ENCODE measurements at places on chromosomes 2 and 18. TPM values are rescaled to one million over a fixed set of nuclear protein-coding genes. Genes with fewer than 3 reads are reported as not detected.
A peak's percentile ranks its signal among the peaks of the same experiment; 100 is the strongest.

- no peak overlapping the region for H3K4me3 ChIP-seq
- H3K4me1 ChIP-seq = peaks cover 18% of the 10 kb centered on the region
- peaks cover 23% of the 10 kb centered on the region for H3K36me3 ChIP-seq
These were observed 10.3 kb downstream of the CEP76 start for GRCh38 chr18:12692206-12692605.

DNA sequence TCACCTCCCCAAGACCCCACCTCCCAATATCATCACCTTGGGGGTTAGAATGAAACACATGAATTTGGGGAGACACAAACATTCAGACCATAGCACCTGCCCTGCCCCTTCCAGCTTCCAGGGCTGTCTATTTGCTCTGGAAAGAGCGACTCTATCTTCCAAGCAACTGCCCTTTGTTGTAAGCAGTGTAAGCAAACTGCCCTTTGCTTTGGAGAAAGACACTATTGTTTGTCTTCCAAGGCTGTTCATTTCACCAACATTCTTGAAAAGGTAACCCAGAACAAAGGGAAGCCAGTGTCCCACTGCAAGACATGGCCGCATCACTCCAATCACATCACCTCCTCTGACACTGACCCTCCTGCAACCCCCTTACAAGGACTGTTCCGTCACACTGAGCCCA, 16.9 kb upstream of the SEH1L start:
- peaks cover 13% of the 10 kb centered on the region for H3K27me3 ChIP-seq
- H3K4me1 ChIP-seq = peaks cover 3% of the 10 kb centered on the region
- DNase-seq = no peak
- H3K36me3 ChIP-seq = no peaks in the 10 kb centered on the region

DNA sequence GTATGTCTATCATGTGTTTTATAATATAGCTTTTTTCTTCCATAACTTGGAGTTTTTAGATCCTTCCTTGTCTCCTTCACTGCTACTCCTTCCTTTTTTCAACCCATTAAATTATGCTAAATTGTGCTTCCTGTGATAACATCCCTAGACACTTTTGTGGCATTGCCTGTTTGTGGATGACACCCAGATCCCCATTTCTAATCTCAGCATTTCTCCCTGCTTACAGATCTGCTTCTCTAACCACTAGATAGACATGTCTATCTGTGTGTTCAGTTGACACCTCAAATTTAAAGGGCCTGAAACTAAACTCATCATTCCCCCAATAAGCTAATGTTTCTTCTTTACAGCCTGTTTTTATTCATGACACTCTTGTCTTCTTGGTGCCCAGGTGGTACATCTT, 244.8 kb downstream of the BABAM2 start:
- peak overlapping the region; percentile 81 for H3K27ac ChIP-seq
- H3K4me1 ChIP-seq = peaks cover 33% of the 10 kb centered on the region
- peak; percentile 61 for DNase-seq

GRCh38 chr2:40321016-40321623, 130.8 kb downstream of the SLC8A1 start:
- H3K4me1 ChIP-seq = no peaks in the 10 kb centered on the region
- no peaks in the 10 kb centered on the region for H3K27me3 ChIP-seq
- no peaks in the 10 kb centered on the region for H3K36me3 ChIP-seq
- DNase-seq = no peak
- no peak overlapping the region for H3K4me3 ChIP-seq

DNA sequence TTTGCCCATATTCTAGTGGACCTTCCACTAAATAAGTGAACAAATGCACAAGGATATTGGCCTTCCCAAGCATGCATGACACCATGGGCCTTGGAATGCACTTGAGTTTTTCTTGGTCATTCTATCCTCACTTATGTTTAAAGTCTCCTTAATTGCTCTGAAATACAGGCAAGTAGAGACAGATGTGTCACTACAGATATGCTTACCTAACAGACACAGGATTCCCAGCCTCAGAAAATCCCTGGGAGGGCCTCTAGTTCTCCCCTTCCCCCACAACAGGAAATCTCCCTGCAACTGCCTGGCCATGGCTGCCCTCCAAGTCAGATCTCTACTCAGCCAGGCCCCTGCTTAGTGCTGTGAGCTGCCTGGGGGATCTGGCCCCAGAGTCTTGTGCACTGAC, 445.2 kb downstream of the IRS1 start:
- no peaks in the 10 kb centered on the region for H3K36me3 ChIP-seq
- no peak overlapping the region for H3K4me3 ChIP-seq
- H3K27ac ChIP-seq = no peak overlapping the region
- H3K4me1 ChIP-seq = no peaks in the 10 kb centered on the region
- DNase-seq = no peak

GRCh38 chr2:65636813-65637483, 204.5 kb upstream of the SPRED2 start:
- H3K4me1 ChIP-seq = peaks cover 2% of the 10 kb centered on the region
- no peak for DNase-seq
- no peak overlapping the region for H3K4me3 ChIP-seq
- H3K36me3 ChIP-seq = no peaks in the 10 kb centered on the region
- no peak overlapping the region for H3K27ac ChIP-seq

GRCh38 chr2:27807476-27807875, 36.0 kb downstream of the MRPL33 start:
- H3K36me3 ChIP-seq = no peaks in the 10 kb centered on the region
- no peaks in the 10 kb centered on the region for H3K27me3 ChIP-seq
- H3K27ac ChIP-seq = no peak overlapping the region
- H3K4me3 ChIP-seq = no peak overlapping the region
- H3K4me1 ChIP-seq = peaks cover 3% of the 10 kb centered on the region
- DNase-seq = peak; percentile 57

DNA sequence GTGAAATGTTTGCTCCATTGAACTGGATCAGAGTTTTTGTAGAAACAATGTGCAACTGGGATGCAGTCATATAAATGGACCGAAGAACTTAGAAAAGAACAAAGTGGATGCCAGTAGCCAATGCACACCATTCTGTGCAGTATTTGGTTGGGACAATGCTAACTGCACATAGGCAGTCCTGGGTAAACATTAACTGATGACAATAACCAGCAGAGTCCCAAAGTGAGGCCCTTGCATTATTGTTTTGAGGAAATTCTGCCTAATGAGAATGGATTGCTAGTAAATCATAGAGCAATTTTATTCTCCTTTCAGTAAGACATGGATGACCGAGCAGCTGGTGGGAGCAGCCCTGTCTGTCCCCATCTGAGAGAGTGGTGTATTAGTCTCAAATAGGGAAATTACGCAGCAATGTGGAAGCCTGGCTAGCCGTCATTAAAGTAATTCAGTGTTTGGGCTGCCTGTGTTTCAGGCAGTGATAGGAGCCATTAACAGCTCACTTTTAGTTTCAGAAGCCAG, 94.9 kb downstream of the KCTD1 start:
- no peak overlapping the region for H3K4me3 ChIP-seq
- H3K36me3 ChIP-seq = no peaks in the 10 kb centered on the region
- H3K4me1 ChIP-seq = peaks cover 2% of the 10 kb centered on the region
- no peak for DNase-seq
- no peak overlapping the region for H3K27ac ChIP-seq

DNA sequence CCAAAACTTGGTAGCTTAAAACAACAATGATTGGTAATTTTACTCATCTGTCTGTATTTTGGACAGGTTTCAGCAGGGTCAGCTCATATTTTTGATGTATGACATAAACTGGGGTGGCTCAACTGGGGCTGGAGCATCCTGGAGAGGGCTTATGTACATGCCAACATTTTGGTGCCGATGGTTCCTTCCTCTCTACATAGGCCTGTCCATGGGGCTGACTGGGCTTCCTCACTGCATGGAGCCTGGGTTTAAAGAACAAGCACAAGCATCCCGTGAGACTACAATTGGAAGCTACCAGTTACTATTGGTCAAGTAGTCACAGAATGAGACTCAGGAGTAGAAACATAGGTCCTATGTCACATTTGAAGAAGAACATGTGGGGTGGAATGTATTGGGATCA, 95.0 kb downstream of the DDX1 start:
- no peak for DNase-seq
- H3K27ac ChIP-seq = no peak overlapping the region
- peaks cover 2% of the 10 kb centered on the region for H3K27me3 ChIP-seq
- no peaks in the 10 kb centered on the region for H3K4me1 ChIP-seq

DNA sequence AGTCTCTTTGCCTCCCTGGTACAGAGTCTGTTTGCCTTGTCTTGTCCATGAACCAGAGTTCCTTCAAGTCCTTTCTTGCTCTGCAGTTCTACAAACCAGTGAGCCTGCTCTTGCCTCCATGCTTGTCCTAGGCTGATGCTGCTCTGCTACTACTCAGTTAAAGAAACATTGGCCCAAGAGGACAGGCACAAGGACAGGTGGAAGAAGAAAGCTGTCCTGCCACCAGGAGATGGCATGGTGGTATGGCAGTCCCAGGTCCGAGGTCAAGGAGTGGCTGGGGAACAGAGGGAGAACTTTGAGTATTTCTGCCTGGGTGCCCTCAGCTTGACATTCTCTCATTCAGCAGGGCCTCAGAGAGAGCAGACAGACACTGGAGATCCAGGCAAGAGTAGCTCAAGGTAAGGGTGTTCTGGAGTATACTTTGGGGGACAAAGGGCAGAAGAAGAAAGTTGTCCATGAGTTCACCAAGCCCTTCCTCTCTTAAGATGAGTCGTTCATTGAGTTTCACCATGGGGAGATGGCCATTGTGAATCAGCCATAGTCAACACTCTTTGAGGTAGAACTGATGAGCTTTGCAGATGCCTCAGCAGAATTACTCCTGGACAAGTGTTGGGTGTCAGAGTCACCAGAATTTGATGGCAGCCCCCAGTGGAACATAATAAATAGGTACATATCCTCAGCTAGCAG, 20.4 kb downstream of the TTC32 start:
- no peaks in the 10 kb centered on the region for H3K4me1 ChIP-seq
- H3K4me3 ChIP-seq = no peak overlapping the region
- H3K36me3 ChIP-seq = peaks cover 7% of the 10 kb centered on the region
- DNase-seq = no peak

GRCh38 chr2:179818546-179818945, 42.9 kb downstream of the ZNF385B start:
- no peaks in the 10 kb centered on the region for H3K36me3 ChIP-seq
- no peak overlapping the region for H3K27ac ChIP-seq
- no peaks in the 10 kb centered on the region for H3K4me1 ChIP-seq
- no peaks in the 10 kb centered on the region for H3K27me3 ChIP-seq

DNA sequence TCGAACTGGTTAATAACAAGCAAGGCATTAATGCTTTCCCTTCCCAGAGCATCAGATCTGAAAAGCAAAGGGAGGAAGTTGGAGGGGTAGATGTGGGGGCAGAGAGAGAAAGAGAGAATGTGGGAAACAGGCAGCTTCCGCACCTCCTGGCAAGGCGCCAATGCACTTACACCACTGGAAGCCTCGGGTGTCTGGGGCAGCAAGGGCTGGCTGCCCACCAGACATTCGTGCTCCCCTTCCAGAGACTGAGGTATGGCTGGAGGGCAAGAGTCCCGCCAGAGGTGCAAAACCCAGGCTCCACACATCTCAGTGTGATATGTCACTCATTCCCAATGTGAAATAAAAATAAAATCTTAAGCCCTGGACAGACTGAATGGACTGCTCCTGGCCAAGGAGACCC, 46.4 kb downstream of the TEX51 start:
- DNase-seq = no peak
- H3K4me1 ChIP-seq = no peaks in the 10 kb centered on the region
- no peaks in the 10 kb centered on the region for H3K36me3 ChIP-seq
- peaks cover 3% of the 10 kb centered on the region for H3K27me3 ChIP-seq
- H3K4me3 ChIP-seq = no peak overlapping the region

DNA sequence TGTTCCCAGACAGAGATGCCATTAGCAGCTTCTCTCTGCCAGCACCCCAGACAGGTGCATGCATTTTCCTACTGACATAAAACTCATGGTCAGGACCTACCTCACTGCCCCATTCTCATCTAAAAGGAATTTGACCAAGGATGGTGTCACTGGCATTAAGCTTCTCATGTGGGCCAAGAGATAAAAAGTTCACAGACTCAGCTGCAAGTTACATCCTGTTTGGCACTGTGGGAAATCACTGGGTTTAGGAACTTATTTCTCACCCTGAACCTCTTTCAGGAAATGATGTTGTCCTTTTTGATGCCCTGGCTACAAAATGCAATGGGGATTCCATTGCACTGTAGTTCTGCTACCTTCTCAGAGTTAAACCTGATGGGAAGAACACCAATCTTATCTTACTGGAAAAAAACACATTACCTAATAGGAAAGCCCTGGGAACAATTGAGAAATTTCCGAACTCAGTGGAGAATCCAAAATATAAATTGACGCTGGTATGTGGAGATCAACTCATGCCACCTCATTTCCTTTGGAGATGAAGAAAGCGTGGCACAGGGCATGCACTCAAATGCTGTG, 252.1 kb upstream of the COPS8 start:
- H3K27ac ChIP-seq = no peak overlapping the region
- H3K4me3 ChIP-seq = no peak overlapping the region
- H3K4me1 ChIP-seq = no peaks in the 10 kb centered on the region
- peaks cover 2% of the 10 kb centered on the region for H3K27me3 ChIP-seq
- no peak for DNase-seq

DNA sequence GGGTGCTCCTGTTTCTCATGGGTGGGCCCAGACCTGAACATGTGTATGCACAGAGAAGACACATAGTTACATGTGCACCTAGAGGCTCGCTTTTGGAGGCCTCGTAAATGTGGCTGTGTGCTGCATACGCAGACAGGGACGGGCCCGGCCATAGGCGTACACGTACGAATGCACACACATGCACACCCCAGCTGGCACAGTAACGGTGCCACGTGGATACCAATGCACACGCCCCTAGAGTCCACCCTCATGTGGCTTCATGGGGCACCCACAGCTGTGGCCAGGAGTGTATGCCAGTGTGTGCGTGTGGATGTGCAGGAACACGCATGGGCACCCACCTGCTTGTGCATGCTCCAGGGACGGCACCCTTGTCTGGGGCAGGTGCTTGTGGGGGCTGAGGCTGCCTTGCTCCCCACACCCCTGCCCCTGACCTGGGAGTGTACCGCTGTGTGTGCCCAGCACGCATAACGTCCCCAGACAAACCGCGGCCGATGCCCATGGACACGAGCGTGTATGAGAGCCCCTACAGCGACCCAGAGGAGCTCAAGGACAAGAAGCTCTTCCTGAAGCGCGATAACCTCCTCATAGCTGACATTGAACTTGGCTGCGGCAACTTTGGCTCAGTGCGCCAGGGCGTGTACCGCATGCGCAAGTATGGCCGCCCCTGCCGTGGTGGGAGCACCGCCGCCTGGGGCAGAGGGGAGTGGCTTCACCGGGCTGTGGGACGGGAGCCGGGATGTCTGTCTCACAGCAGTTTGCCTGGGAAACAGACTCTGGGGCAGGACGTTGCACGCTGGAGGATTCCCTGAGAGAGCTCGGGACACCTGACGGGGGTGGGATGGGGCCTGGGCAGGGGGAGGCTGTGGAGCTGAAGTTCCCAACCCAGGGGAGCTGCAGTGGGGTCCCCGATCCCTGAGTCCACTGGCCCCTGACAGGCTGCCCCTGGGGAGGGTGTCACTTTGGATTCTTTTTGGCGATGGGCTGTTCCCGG, 21.0 kb downstream of the ZAP70 start:
- H3K36me3 ChIP-seq = peaks cover 67% of the 10 kb centered on the region
- no peak overlapping the region for H3K4me3 ChIP-seq
- H3K27ac ChIP-seq = no peak overlapping the region
- H3K4me1 ChIP-seq = peaks cover 16% of the 10 kb centered on the region

Gene DSG1
- total RNA-seq = not detected

Gene SH3RF3
- total RNA-seq = 0.47 TPM

Gene CFC1
- total RNA-seq = not detected

Gene PPP1CB
- 246 TPM for total RNA-seq

Gene DUSP11
- 39.5 TPM for total RNA-seq

Gene TUBB8B
- total RNA-seq = not detected

Gene LAMA1
- not detected for total RNA-seq

Gene UGT1A3
- total RNA-seq = not detected

Gene SMYD1
- total RNA-seq = not detected

Gene TEKT4
- 0.49 TPM for total RNA-seq
